ENCODE measurements at places on chromosomes 5 and 9.

DNA sequence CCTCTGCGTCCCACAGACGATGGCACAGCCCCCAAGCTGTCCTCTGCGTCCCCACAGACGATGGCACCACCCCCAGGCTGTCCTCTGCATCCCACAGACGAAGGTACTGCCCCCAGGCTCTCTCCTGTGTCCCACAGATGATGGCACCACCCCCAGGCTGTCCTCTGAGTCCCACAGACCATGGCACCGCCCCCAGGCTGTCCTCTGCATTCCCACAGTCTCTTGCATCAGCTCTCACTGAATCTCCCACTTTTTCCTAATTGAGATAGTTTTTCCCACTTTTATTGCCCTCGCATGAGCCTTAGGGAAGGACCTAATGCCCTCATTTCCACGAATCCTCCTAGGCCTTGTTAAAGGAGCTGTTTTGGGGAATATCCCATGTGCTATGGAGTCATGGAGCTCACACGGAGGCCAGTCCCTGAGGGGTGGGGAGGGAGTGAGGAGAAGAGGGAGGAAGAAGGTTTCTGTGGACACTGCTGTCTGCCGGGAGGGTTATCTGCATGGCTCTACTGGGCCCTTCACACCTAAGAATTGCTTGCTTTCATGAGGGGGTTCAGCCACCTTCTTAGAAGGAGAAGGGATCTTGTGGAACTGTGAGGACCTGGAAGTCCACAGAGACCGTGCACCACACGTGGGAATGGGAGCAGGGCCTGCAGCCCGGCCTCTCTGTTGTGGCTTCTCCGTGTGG is 58.2 kb upstream of the PTCH1 start:
- no peak for DNase-seq

DNA sequence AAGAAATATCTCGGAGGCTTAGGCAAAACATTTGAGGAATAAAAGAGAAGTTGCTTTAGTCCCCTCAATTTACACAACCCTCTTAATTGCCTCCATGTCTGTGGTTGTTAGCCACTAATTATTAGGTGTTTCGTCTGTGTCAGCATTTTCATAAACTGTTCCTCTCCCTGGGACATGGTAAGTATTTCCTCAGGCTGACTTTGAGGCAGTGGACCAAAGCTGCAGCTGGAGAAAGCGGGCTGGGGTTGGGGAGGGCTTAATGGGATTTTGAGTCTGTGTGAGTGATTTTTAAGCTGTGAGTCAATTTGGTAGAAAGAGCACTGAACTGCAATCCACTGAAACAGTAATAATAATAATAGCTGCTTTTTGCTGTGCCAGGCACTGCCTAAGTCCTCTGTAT is 13.0 kb upstream of the TTC1 start:
- DNase-seq: no peak

DNA sequence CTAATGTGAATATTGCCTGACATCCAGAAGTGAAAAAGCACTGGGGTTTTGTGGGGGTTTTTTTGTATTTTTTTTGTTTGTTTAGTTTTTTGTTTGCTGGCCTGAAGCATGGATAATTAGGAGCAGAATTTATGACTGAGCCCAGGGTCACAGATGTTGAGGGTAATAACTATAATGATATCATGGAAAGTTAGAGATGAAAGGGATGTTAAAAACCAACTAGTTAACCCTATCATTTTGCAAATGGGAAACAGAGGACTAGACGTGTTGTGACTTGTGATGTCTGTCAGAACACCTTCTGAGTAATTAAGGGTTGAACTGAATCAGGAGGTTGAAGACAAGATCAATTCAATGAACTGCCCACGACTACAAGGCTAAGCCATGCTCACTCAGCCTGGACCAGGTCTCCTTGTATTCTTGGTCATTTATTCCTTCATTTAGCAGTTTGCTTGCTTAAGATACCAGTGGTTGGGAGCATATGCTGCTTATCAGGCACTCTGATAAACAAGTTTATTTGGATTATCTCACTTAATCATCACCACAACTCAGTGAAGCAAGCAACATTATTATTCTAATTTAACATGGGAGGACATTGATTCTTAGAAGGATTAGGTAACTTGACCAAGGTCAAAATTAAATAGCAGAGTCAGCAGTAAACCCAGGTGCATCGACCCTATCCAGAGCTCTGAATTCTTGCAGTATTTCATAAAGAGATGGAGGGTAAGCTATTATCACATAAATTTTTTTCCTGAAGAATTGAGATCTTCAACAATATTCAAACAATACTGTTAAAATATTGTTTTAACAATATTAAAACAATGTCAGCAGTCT is 75.7 kb upstream of the PIK3R1 start:
- no peak for DNase-seq

DNA sequence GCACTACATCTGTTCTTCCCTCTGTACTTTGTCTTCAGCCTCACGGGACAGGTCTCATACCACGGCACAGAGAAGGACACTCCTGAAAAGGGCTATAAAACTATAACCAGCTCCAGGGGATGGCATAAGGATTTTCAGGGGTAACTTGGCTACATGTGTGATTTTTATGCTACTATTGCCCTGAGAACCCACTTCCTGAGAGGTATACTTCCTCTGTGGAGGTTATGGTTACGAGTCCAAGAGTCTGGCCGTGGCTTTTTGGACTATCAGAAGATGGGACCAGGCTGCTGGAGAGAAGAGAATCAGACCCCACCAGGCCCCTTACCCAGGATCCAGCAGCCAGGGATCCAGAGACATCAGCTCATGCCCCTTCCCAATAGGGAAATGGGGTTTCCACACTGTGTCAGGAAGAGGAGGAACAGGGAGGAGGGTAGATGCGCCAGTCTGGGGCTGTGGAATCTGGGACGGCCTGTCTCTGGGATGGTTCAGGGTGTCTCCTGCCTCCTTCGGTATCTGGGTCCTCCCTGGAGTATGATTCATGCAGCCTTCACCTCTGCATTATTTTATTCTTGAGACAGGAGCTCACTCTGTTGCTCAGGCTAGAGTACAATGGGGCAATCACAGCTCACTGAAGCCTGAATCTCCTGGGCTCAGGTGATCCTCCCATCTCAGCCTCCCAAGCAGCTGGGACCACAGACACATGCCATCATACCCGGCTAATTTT is 29.7 kb downstream of the WHRN start:
- no peak for DNase-seq

DNA sequence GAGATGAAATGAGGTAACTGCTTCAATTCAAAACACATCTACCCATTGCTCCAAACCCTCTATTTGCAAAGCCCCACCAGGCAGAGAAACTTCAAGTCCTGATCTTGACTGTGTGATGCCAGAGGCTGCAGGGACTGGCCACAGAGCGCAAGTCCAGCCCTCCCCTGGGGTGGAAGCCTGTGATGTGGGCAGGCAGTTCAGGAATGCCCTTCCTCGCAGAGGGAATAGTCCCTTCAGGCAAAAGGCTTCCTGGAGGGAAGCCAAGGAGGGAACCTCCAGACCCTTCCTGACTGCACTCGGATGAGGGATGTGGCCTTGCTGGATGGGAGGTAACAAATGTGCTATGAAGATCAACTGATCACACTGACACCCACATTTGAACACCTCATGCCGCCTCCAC is 131.2 kb downstream of the SLIT3 start:
- DNase-seq: no peak

GRCh38 chr5:176538989-176539384 is 1.8 kb upstream of the RNF44 start:
- no peak for DNase-seq

GRCh38 chr9:16368237-16369087 is 502.0 kb downstream of the BNC2 start:
- DNase-seq: no peak

DNA sequence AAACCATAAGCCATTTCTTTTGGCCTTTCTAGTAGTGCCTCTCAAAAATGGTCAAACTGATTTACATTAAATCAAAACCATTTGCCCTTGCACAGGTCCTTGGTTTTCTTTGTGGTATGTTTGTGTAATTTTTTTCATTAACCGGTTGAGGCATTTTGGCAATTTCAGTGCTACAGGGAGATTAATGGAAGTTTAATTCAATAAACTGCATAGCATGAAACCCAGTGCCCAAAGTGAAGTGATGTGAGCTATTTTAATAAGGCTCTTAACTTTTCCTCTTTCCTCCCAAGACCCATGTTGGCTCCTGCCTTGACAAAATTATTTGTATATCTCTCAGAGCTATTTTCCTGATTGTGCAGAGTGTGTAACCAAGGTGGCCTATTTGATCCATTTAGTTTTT is 326.2 kb upstream of the SEMA6A start:
- no peak for DNase-seq

GRCh38 chr5:125719681-125720347 is 703.4 kb upstream of the GRAMD2B start:
- DNase-seq: no peak

GRCh38 chr5:31726952-31727351 is 88.0 kb downstream of the PDZD2 start:
- DNase-seq: no peak

- DNase-seq: no peak
Measured at GRCh38 chr5:116509483-116510244, 65.0 kb downstream of the SEMA6A start.

- no peak for DNase-seq
Measured at GRCh38 chr9:80320916-80321315, 749.2 kb downstream of the TLE4 start.

- no peak for DNase-seq
Measured at GRCh38 chr9:32867026-32867425, 83.7 kb downstream of the TMEM215 start.

DNA sequence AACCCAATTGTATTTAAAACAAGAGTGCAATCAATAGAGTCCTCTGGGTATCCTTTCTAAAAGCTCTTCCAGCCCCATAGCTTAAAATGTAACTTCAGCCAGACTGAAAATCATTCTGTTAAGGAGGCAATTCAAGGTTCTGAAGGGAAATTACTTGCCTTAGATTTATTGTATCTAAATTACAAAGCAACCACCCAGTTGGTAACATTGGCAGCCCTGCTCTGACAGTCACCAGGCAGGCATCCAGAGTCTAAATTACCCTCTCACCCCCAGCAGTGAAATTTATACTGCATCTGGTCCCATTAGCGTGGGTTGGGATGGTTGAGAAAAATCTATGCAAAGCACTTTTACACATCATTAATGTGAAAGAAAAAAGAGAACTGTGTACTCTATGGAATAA is 514.7 kb downstream of the MTRR start:
- no peak for DNase-seq

GRCh38 chr9:5670079-5670478 is 41.2 kb downstream of the RIC1 start:
- DNase-seq: no peak

- no peak for DNase-seq
Measured at GRCh38 chr5:6190838-6191237, 187.5 kb downstream of the MED10 start.

DNA sequence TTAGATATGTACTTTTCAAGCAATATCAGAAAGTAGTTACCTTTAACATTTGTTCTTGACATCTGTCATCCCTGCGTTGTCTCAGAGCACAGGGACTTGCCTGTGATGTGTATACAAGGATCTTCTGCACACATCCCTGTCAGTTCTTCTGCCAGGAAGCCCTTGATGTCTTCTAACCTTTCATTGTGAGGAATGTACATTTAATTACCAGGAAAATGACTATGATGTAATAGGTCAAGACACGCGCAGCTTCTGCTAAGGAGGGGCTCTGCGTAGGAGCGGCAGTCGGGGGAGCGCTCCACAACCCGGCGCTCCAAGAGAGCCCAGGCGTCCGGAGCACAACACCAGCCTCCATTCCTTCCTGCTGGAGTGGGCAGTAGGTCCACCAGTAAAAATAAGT is 119.7 kb downstream of the IRX2 start:
- no peak for DNase-seq

DNA sequence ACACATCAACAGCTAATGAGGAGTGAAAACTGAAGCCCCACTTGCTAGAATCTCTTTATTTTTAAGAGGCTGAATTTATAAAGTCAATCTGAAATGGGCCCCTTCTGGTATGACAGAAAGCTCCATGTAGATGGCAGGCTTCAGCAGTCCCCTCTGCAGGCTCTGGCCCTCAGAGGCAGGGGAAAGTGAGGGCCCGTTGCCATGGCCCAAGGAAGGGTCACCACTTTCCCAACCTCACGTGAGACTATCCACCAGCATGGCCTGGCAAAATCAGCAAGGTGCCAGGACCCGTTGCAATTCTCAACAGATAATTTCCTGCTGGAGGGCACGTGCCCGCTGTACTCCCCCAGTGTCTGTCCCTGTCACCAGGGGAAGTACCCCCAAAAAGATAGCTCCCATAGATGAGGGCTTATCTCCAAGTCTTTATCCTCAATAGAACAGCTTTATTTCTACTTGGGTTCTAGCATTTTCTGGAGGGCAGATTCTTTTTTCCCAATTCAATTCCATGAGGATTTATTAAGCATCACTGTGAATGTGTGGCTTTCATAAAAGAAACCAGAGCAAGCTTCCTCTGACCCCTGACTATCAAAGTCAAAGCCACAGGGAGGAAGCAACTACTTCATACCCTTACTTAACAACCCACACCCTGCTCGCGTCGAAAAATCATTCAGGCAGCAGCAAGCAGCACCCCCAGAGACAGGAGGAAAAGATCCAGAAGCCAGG is 85.4 kb upstream of the FSTL4 start:
- no peak for DNase-seq

DNA sequence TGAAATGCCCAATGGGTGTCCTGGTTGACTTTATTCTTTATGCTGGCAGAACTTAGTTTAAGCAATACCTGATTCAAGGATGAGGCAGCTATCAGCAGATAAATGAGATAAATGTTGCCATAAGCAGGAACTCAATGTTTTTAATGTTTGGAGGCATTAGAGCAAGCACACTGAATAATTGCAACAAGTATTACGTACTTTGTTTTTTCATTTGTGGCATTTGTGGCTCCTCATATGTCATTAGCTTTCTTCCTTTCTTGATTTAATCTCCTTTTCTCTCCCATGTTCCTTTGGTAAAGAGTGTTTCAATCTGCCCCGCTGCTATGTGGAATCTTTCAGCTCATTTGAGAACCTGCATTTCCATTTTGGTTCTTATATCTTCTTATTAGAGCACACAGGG is 6.4 kb upstream of the NR3C1 start:
- DNase-seq: no peak

DNA sequence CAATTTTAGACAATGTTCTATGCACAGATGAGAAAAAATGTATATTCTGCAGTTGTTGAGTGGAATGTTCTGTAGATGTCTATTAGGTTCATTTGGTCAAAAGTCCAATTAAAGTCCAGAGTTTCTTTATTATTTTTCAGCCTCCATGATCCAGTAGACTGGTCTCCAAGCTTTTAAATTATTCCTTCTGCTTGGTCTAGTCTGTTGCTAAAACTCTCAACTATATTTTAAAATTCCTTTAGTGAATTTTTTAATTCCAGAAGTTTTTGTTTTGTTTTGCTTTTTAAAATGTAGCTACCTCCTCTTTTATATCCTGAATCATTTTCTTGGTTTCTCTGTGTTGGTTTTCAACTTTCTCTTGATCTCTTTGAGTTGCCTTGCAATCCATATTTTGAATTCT is 24.6 kb downstream of the SELENOP start:
- DNase-seq: no peak

- DNase-seq: no peak
Measured at GRCh38 chr5:24065779-24066178, 558.4 kb downstream of the PRDM9 start.

GRCh38 chr9:69168709-69169217 is 5.3 kb upstream of the TJP2 start:
- peak; percentile 94 for DNase-seq

- no peak for DNase-seq
Measured at GRCh38 chr5:173315495-173316338, 12.5 kb downstream of the STC2 start.

GRCh38 chr9:135989722-135990467 is 28.7 kb upstream of the UBAC1 start:
- DNase-seq: no peak

- no peak for DNase-seq
Measured at GRCh38 chr9:35579130-35579529, 25.9 kb upstream of the TESK1 start.

- DNase-seq: no peak
Measured at GRCh38 chr5:5116956-5117355, 23.2 kb upstream of the ADAMTS16 start.
